ENCODE measurements at places on chromosomes 6 and 20.

- no peak overlapping the region for H3K27ac ChIP-seq
- H3K4me3 ChIP-seq: no peak overlapping the region
- no peak for DNase-seq
- peaks cover 32% of the 10 kb centered on the region for H3K27me3 ChIP-seq
- no peaks in the 10 kb centered on the region for H3K36me3 ChIP-seq
Observed at GRCh38 chr6:39995633-39996032, 61.4 kb upstream of the MOCS1 start.

DNA sequence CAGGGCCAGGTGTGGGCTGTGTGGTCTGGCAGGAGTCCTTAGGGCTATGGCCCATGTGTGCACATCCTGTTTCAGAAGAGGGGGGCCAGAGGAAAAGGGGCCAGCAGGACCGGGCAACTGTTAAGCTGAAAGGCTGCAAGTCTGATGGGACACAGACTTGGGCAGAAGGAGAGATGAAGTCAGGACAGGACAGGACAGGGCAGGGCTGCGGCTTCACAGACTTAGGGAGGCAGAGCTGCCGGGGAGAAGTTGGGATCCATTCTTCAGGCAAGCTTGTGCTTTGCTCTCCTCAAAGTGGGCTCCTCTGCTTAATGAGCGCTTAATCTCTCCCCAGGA, 28.7 kb downstream of the MOCS1 start:
- no peak for DNase-seq
- no peak overlapping the region for H3K27ac ChIP-seq
- H3K27me3 ChIP-seq: peaks cover 43% of the 10 kb centered on the region
- peaks cover 9% of the 10 kb centered on the region for H3K36me3 ChIP-seq
- H3K4me3 ChIP-seq: no peak overlapping the region
- no peaks in the 10 kb centered on the region for H3K4me1 ChIP-seq

- H3K27ac ChIP-seq: no peak overlapping the region
- H3K4me1 ChIP-seq: peaks cover 26% of the 10 kb centered on the region
- peaks cover 3% of the 10 kb centered on the region for H3K36me3 ChIP-seq
Observed at GRCh38 chr20:2137552-2138201, 36.0 kb downstream of the STK35 start.

DNA sequence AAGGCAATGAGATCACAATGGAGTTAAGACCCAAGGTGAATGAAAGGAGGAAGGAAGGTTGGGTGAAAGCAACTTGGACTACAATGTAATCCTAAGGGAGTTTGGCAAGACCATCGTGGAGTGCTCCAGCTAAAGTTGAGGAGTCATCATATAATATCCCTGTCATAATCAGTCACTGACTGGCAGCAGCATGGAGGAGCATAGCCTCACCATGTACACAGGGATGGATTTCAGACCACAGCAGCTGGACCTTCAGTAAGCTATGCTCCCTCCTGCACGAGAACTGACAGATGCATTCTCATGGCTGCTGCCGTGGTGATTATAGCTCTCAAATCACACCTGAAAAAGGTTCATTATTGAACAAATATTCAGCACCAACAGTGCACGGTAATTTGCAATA, 43.0 kb downstream of the GOPC start:
- H3K27ac ChIP-seq: peak overlapping the region; percentile 78
- no peak overlapping the region for H3K4me3 ChIP-seq
- no peaks in the 10 kb centered on the region for H3K4me1 ChIP-seq

- no peak overlapping the region for H3K27ac ChIP-seq
- H3K4me3 ChIP-seq: no peak overlapping the region
- H3K4me1 ChIP-seq: no peaks in the 10 kb centered on the region
- H3K27me3 ChIP-seq: peaks cover 42% of the 10 kb centered on the region
- H3K36me3 ChIP-seq: no peaks in the 10 kb centered on the region
- DNase-seq: peak; percentile 7
Observed at GRCh38 chr6:38973178-38974057, 75.2 kb upstream of the GLP1R start.

DNA sequence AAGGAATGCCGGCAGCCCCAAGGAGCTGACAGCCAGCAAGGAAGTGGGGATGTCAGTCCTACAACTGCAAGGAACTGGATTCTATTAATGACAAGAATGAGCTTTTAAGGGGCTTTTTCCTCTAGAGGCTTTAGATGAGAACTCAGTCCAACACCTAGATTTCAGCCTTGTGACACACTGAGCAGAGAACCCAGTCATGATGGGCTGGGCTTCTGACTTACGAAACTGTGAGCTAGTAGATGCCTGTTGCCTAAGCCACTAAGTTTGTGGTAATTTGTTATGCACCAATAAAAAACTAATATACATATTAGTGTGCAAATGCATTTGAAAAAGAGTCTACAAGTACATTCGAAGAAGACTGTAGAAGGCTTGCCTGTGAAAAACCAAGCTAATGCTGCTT, 263.3 kb downstream of the SOX4 start:
- no peaks in the 10 kb centered on the region for H3K27me3 ChIP-seq
- H3K4me1 ChIP-seq: no peaks in the 10 kb centered on the region
- no peak for DNase-seq

GRCh38 chr6:149060985-149061760, 256.3 kb upstream of the TAB2 start:
- H3K36me3 ChIP-seq: peaks cover 7% of the 10 kb centered on the region
- no peak for DNase-seq
- peaks cover 26% of the 10 kb centered on the region for H3K4me1 ChIP-seq
- peak overlapping the region; percentile 49 for H3K27ac ChIP-seq
- H3K27me3 ChIP-seq: no peaks in the 10 kb centered on the region

DNA sequence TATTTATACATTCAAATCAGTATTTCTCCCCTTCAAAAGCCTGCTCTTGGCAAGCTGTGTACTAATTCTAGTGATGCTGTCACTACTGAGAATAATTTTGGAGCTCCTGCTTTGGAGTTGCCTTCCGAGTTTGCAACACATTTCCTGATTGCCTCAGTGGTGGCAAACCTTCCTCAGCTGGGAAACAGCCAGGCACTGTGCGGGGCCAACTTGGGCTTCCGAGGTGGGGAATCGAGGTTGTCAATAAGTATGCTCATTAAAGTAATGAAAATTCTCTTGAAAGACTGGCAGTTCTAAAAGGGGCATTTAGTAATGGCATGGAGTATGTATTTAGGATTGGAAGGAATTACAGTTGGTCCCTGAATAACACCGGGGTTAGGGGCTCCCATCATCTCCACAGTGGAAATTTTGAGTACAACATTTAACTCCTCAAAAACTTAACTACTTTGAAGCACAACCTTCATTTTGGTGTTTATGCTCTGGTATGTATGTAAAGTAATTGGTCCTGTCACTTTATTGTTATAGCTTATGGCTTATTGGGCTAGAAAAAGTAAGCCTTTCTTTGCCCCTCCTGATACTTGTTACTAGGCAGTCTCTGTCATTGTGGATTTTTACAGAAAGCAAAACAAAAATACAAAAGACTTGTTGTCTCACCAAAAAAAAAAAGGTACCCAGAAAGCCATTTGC, 2.7 kb downstream of the PAQR8 start:
- H3K27me3 ChIP-seq: no peaks in the 10 kb centered on the region
- peak overlapping the region; percentile 94 for H3K4me3 ChIP-seq
- H3K36me3 ChIP-seq: peaks cover 32% of the 10 kb centered on the region
- no peak overlapping the region for H3K27ac ChIP-seq
- H3K4me1 ChIP-seq: peaks cover 29% of the 10 kb centered on the region
- no peak for DNase-seq

GRCh38 chr20:21571841-21572690, 58.2 kb upstream of the NKX2-2 start:
- no peak overlapping the region for H3K27ac ChIP-seq
- no peaks in the 10 kb centered on the region for H3K4me1 ChIP-seq
- no peaks in the 10 kb centered on the region for H3K36me3 ChIP-seq

DNA sequence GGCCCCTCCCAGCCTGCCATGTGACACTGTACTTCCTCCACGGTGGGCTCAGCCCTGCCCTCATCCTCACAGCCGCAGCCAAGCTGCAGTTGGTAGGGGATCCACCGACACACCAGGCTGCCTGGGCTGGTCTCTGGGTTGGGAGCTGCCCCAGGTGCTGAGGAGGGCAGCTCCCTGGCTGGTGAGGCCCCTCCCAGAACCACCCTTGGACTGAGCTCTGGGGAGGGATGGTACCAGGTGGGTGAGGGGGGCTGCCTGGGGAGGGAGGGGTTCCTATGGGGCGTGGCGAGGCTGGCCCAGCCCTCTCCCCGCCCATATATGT, 185 bp upstream of the TNFRSF6B start:
- no peak overlapping the region for H3K27ac ChIP-seq
- H3K27me3 ChIP-seq: no peaks in the 10 kb centered on the region
- DNase-seq: no peak

GRCh38 chr20:38354227-38354626, 7.9 kb downstream of the LBP start:
- H3K27me3 ChIP-seq: peaks cover 4% of the 10 kb centered on the region
- DNase-seq: no peak
- no peaks in the 10 kb centered on the region for H3K36me3 ChIP-seq
- no peak overlapping the region for H3K27ac ChIP-seq

DNA sequence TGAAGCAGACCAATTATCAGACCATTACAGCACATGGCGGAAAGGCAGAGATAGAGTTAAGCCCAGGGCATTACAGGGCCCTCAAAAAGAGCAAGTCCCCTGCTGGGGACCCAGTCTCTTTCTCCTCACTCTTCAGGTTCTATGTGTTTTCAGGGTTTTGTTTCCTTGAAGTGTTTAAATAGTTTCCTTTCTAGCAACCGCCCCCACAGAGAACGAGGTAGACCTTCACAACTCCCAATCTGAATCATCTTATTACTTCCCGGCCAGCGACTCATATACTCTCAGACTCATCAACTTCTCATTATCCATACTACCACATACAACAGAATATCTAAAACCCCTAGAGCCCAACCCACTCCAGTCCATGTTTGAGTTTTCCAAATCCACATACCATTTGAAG, 526.6 kb upstream of the ARID1B start:
- H3K4me1 ChIP-seq: no peaks in the 10 kb centered on the region
- H3K4me3 ChIP-seq: no peak overlapping the region
- no peak for DNase-seq
- no peaks in the 10 kb centered on the region for H3K27me3 ChIP-seq
- no peak overlapping the region for H3K27ac ChIP-seq

GRCh38 chr6:10413850-10414738, 780 bp downstream of the TFAP2A start:
- DNase-seq: no peak
- peaks cover 95% of the 10 kb centered on the region for H3K27me3 ChIP-seq
- H3K4me3 ChIP-seq: peak overlapping the region; percentile 98
- peak overlapping the region; percentile 92 for H3K27ac ChIP-seq
- H3K4me1 ChIP-seq: peaks cover 34% of the 10 kb centered on the region
- peaks cover 52% of the 10 kb centered on the region for H3K36me3 ChIP-seq

DNA sequence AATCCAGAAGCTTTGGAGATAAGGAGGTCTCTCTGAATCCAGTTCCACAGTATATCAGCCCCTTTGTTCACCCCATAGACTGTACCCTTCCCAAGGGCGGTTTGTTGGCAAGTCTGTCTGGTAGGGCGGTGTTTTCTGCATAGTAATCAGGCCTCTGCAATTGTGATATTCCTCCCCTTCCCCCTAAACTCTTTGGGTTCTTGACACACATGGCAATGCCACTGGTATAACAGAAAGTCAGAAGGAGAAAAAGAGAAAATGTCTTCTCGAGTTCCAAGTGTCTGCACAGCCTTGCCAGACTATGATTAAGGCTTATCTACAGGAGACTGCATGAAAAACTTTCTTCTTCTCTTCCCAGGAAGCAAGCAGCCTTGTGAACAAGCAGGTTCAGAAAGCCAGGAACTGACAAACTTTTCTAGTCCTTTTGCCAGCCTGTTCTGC, 45.6 kb downstream of the FOXO3 start:
- H3K27ac ChIP-seq: no peak overlapping the region
- H3K27me3 ChIP-seq: no peaks in the 10 kb centered on the region
- H3K36me3 ChIP-seq: peaks cover 2% of the 10 kb centered on the region
- H3K4me1 ChIP-seq: peaks cover 22% of the 10 kb centered on the region
- no peak overlapping the region for H3K4me3 ChIP-seq
- no peak for DNase-seq

DNA sequence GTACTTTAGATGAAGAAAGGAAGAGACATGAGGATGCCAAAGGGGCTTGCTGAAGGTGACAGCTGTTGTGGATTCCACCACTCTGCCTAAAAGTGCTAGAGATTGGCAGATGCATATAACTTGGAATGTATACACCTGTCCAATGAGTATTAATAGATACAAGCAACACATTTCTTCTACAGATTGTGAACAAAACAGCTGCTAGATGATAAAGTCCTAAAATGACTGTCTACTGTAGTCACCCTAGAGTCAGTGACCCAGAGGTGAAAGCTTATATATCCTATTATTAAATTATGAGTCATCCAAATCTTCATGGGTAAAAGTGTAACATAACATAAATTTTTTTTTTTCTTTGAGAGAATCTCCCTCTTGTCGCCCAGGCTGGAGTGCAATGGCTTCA, 5.2 kb downstream of the RNF217 start:
- H3K36me3 ChIP-seq: no peaks in the 10 kb centered on the region
- peaks cover 22% of the 10 kb centered on the region for H3K27me3 ChIP-seq
- no peak overlapping the region for H3K27ac ChIP-seq
- DNase-seq: no peak
- no peak overlapping the region for H3K4me3 ChIP-seq

DNA sequence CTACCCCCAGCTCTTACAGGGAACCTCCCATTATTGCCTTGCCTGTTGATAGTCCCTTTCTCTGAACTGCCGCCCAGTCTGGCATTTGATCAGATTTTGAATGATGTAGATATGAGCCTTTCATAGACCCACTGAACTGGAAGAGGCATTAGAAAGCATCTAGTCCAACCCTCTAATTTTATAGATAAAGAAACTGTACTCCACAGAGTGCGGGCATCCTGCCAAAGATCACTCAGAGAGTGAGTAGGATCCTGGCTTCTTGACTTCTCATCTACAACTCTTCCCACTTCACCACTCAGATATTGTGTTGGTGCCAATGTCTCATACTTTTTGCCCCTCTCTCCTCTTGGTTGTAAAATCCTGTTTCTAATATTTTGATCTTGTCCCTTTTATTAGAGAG, 179.2 kb upstream of the BMP2 start:
- no peaks in the 10 kb centered on the region for H3K4me1 ChIP-seq
- no peaks in the 10 kb centered on the region for H3K36me3 ChIP-seq
- DNase-seq: no peak
- H3K4me3 ChIP-seq: no peak overlapping the region
- no peaks in the 10 kb centered on the region for H3K27me3 ChIP-seq

DNA sequence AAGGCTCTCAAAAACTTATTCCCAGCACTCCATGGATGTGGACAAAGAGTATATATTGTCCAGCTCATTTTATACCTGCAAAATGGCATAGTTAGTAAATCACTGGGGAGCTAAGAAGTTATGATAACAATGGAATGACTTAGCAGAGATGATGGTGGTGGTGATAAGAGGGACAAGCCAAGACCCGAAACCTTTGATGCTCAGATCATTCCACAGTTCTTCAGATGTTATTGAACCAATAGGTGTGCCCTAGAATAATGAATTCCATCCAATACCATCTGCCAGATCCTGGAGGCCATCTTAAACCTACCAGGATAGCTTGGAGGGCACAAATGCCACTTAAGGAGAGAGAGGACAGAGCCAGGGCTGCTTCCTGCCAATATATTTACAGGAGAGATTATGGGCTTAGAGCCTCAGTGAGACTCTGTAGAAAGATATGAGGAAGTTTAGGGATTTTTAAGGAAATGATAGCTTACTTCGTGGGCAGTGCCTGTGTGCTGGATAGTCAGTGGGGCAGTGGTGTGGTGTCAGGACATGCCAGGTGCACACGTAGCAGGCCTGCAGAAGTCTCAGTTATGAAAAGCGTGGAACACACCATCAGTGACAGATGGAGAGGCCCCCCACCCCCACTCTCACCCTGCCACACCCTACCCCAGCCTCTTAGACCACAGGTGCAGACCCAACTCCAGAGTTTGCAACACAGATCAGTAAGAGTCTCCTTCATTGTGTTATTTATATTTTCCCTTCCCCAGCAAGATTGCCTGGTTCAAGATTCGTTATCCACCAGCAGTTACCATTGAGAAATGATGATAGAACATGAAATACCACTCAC, 209.7 kb upstream of the SUPT3H start:
- peak overlapping the region; percentile 82 for H3K27ac ChIP-seq
- peak overlapping the region; percentile 81 for H3K4me3 ChIP-seq
- DNase-seq: no peak
- H3K36me3 ChIP-seq: peaks cover 10% of the 10 kb centered on the region
- no peaks in the 10 kb centered on the region for H3K27me3 ChIP-seq
